GM19239 (cell line): ENCODE measurements at places on chromosomes 2 and 18.
A peak's percentile ranks its signal among the peaks of the same experiment; 100 is the strongest.

- no peak for DNase-seq
Measured at GRCh38 chr18:76399613-76400391, 95.2 kb downstream of the ZNF516 start.

GRCh38 chr2:223530811-223531210 lies 71.3 kb downstream of the SCG2 start:
- DNase-seq, result no peak

GRCh38 chr2:1830936-1831619 lies 86.8 kb upstream of the PXDN start:
- DNase-seq, result no peak

DNA sequence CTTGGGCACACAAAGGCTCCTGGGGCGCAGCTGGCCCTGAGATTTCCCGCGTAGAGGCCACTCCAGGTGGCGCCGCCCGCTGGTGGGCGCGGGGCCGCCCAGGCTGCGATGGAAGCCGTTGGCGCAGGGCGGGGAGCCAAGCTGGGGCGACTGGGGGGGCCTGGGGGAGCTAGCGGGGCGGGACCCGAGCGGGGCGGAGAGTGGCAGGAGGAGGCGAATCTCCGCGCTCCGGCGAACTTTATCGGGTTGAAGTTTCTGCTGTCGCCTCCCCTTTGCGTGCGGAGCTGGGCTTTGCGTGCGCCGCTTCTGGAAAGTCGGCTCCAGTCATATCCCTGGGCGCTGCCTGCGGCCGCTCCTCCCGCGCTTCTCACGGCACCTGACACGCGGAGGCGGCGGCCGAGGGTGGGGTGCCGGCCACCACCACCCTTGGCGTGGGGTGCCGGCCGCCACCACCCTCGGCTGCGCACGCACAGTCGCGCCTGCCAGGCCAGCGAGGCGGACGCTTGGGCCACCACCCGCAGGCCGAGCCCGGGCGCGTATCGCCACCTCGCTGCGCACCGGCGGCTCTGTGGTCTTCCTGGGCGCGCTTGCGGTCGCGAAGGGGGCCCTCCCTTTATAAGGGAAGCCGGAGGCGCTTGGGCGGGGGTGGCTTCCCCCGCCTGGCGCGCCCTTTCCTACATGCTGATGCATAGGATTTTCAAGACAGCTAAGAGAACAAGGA lies 919 bp upstream of the CYP1B1 start:
- DNase-seq, result peak; percentile 37

GRCh38 chr2:121686218-121686617 lies 37.0 kb upstream of the CLASP1 start:
- no peak for DNase-seq

GRCh38 chr2:98634406-98635092 lies 26.2 kb downstream of the UNC50 start:
- no peak for DNase-seq

DNA sequence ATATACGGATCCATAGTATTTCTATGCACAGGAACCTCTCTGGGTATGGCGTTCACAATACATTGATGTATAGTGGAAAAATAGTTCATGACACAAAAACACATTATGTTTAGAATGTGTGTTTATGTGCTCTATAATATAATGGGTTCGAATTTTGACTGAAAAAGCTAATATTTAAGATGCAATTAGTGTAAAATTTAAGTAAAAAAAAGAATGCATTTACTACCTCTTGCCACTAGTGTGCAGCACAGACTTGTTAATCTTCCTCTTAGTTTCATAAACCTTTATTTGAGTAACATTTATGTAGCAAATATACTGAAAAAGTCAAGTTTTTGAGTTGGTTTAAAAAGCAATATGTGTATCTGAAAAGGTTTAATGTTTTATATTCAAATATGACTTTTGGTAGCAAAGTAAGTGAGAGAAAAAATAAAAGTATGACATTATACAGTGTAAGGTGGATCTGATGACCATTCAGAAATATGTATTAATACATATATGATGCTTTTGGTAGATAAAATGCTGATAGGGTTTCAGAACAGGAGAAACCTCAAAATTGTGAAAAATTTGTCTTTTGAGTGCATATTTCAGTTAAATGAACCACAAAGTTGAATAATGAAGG lies 49.4 kb downstream of the CCDC102B start:
- no peak for DNase-seq

DNA sequence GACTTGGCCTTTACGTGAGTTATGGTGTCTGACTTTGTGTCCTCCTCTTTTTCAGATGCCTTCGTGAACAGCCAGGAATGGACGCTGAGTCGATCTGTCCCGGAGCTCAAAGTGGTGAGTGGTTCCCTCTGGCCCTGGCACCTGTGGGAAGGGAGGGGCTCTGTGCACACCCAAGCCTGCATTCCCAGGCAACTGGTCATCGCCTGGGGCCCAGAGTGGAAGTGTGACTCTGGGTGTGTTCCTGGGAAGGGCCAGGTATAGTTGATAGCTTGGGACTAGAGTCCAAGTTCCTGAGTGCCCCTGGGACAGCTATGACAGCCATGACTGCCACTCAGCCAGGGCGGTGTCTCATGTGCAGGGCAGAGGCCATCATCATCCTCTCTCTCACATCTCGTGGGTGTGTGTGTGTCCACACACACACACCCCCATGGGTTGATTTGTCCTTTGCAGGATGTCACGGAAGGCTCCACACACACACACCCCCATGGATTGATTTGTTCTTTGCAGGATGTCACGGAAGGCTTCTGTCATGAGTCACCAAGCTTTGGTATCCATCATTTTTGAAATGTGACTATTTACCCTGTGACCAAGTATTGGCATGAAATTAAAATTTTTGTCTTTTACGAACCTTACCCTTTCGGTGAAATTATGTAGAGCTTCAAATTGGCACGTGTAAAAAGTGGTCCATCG lies 215.4 kb downstream of the AGAP1 start:
- no peak for DNase-seq

GRCh38 chr18:3323900-3324299 lies 62.0 kb downstream of the MYL12B start:
- DNase-seq, result no peak

DNA sequence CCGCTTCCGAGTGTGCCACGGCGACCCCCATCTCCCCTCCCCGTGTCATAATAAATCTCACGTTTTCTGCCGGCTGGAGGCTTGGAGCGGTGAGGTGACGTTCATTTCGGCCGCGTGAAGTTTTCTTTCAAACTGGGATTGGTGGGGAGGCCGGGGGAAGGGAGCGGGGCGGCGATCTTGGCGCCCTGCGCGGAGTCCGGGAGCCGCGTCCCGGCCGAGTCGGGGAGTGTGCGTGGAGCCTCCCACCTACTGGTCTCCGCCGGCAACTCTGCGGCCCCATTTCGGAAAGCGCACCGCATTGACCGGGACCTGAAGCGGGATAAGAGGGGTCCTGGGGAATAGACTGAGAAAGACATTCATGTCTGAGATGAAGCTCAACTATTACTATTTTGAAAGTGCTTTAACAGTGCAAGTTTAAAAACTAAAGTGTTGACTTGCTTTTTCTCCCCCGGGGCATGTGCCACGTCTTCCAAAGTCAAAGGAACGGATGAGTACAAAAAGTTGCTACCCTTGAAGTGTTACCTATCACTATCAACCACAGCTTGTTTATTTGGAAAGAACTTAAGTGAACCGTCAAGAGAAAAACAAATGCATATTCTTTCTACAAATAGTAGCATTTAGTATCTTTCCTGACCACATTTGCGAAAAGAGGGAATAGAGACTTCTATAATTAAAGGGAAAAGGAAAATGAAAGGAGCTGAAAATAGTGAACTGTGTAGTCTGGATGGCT lies 818 bp upstream of the IKZF2 start:
- DNase-seq, result peak; percentile 5

- no peak for DNase-seq
Measured at GRCh38 chr18:1392865-1393734, 488.4 kb downstream of the ADCYAP1 start.

DNA sequence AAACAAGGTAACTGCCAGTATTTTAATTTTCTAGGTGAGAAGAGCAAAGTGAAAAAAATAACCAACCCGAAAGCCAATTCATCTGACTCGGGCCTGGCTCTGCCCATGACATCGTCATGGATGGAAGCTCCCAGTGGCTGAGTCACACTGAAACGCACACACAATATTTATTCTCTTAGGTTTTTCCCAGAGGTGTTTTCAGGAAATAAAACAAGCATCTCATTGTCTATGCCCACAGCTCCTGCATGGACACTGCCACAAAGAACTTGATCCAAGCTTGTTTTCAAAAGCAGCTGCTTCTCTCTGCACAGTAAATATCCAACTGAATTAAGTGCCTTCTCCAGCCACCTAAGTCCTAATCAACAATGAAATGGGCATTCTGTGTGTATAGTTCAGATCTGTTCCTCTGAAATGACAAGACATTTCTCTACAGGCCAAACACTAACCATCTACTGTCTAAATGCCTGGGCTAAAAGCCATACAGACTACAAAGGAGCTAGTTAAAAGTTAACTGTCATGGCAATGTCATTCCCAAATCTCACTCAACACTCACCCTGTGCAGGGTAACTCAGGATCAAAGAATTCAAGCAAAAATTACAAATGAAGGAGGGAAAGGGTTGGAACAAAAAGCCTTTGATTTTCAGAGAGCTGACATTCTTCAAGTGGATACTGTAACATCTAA lies 62.9 kb downstream of the RPL31 start:
- no peak for DNase-seq

DNA sequence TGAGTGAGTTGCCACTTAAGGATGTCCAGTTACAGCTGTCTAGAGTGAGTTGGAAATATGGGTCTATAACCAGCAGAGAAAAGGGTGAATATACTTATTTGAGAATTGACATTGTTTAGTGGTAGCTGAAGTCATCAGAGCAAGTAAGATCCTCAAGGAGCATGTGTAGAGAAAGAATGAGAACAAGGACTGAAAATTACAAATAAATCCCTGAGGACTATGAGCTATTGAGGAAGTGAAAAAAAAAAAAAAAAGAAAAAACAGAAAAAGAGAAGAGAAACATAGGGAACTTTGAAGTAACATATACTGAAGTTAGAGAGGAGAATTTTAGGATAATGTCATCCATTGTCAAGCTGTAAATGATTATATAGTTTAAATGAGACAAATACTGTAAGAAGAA lies 134.0 kb upstream of the CCDC68 start:
- DNase-seq, result no peak

- DNase-seq, result no peak
Measured at GRCh38 chr2:62347563-62348270, 151.8 kb downstream of the B3GNT2 start.

DNA sequence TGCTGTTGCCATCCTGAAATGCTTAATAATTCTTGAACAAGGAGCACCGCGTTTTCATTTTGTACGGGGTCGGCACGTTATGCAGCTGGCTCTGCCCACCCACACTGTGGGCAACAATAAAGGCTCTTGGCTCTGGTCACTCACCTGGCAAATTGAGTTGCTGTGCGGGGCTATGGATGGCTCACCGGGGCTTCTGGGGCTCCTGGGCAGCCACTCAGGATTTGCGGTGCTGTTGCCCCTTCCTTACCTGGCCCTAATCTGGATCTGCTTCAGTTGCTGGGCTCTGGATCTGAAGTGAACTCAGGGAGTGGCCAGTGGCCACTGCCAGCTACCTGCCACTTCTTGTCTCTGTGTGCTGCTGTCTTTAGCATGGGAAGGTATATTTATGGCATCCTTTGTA lies 22.7 kb downstream of the RHOB start:
- DNase-seq, result no peak

DNA sequence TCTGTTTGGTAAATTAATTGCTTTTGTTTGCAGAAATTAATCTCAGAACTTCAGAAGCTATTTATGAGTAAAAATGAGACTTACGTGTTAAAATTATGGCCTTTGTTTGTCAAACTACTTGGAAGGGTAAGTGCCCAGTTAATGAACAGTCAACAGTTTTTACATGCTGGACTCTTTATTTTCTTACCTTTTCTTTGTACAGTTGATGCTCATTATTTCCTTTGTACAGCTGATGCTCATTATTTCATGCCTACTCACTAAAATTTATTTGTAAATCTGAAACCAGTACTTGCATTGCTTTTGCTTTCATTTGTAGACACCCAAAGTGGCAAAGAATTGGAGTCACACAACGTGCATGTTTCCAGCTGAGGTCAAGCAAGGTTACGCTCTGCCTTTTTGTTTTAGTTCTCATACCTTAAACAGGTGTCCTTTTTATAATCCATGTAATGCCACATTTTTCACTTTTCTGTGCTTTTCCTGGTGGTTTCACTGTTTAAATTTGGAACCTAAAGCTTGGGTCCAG lies 13.3 kb downstream of the RIF1 start:
- no peak for DNase-seq

- no peak for DNase-seq
Measured at GRCh38 chr2:99461828-99462483, 27.9 kb downstream of the REV1 start.

- no peak for DNase-seq
Measured at GRCh38 chr2:76415821-76416220, 705.1 kb upstream of the GCFC2 start.

DNA sequence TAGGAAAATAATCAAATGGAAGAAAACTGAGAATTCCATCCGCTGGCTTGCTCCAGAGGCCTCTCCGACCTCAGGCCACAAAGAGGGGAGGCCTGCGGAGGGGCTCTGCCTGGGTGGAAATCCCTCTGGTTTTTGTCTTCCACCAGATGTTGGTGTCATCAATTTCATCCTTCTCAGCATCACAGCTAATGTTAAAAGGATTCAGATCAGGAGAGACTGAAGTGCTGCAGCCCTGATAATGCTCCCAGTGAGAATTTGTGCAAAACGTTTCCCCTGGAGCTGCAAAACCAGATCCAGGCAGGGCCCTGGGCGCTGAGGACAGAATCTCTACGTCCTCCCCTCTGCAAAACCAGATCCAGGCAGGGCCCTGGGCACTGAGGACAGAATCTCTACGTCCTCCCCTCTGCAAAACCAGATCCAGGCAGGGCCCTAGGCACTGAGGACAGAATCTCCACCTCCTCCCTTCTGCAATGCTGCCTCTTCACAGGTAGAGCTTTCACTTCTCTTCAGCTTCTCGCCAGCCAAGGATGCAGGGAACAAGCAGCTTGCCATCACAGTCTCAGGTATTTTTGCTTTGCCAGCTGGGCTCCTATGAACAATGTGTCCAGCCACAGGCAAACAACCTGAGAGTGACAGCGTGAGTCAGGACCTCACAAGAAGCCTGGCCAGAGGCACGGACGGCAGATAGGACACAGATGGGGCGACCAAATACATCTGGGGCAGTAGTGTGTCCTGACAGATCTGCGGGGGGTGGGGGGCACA lies 81.2 kb downstream of the TMEM18 start:
- DNase-seq, result no peak

DNA sequence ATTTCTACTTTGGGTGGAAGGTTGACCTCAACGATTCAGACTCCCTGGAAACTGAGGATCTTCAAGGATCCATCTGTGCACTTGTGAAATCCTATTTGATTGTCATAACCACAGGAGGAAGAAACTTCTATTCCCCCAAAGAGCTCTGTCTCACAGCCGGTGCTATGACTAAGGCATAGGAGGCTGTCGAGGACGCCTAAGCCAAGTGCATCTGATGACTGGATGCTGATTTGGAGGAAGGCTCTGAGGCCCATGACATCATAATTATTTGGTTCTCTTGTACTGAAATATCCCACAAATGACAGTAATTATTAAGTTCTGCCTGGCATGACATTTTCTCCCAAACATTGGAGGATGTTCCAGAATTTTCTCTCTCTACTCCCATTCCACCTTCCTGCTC lies 13.8 kb upstream of the KCNF1 start:
- no peak for DNase-seq

GRCh38 chr2:231388725-231389346 lies 6.7 kb upstream of the B3GNT7 start:
- no peak for DNase-seq
